Activated T-cell treated with anti-CD3 and anti-CD28 coated beads, Interleukin-2, amount 50 U/mL, for 1 hour (primary cell): ENCODE measurements at places on chromosomes 1 and 21.

- DNase-seq, result no peak
Observed at GRCh38 chr1:9373619-9374018, 80.9 kb downstream of the SPSB1 start.

GRCh38 chr1:244322791-244323521 lies 128.8 kb downstream of the ADSS2 start:
- no peak for DNase-seq

DNA sequence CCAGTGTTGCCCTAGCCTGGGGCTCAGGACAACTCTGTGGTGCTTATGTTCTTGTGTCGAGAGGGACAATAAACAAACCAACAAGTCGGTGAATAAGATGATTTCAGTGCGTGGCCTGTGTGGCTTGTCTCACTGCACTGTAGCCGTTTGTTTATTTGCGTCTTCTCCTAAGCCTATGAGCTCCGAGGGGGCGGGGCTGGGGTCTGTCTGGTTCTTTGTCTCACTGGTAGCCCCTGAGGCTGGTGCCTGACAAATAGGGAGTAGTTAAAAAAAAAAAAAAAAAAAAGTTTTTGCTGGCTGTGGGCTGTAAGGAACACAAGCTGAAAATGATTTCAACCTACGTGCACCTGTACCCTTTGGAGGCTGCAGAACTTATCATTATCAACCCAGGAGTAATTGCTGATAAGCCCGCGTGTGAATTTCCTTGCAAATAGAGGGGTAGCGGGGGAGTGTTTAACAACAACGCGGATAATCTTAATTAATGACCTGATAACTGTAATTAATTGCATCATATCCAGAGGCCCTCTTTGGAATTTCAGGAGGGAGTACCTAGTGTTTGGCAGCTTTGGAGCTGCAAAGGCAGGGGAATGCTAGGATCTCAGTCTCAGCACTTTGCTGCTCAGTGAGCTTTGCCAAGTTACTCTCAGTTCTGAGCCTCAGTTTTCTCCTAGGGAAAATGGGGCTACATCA lies 925 bp upstream of the ARHGEF10L start:
- no peak for DNase-seq

DNA sequence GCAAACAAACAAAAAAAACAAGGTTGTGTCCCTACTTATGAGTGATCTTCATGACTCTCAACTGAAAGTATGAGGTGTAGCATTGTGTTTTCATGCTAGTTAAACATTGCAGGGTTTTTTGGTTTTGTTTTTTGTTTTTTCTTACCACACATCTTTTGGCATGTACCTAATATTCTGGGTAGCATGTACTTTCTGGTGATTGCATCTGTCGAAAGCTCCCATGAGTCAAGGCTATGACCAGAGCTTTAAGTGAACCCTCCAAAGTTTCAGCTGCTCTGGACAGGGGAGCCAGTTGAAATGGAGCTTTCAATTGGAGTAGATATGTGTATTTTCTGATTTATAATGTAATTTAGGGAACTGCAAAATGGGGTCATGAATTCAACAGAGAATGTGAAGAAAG lies 115.5 kb downstream of the KCNK2 start:
- DNase-seq, result no peak

DNA sequence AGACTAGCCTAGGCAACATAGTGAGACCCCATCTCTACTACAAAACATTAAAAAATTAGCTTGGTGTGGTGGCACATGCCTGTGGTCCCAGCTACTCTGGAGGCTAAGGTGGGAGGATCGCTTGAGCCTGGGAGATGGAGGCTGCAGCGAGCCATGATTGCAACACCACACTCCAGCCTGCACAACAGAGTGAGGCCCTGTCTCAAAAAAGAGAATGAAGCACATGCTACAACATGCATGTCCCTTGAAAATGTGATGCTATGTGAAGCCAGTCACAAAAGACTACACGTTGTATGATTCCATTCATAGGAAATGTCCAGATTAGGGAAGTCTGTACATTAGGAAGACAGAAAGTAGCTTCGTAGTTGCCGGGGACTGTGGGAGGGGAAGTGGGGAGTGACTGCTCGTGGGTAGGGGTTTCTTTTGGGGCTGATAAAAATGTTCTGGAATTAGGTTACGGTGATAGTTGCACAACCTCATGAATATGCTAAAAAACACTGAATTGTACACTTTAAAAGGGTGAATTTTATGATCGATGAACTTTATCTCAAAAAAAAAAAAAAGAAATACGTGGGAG lies 202.1 kb downstream of the KAZN start:
- no peak for DNase-seq

DNA sequence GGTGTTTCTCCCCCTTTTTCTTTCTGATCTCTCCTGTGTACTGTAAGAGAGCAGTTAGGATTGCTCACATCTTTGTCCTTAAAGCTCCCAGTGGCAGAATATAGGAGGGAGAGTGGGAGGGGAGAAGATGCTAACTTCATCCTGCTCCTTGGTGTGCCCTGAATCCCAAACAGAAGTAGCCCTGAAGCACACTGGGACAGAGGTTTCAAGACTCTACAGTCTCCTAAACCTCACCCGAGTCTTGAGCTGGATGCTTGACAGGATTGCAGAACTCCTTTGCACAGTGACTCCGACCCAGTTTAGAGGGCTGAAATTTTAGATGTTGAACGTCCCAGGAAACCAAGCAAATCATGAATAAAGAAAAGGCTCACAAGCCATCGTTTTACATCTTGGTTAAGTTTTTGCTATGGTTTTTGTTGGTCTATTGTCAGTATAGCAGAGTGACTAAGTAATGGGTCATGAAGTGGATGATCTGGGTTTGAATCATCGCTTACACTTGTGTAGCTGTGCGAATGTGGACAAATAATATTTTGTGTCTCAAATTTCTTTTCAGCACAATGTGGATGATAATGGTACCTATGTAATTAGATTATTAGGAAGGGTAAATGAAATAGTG lies 37.5 kb downstream of the XCL2 start:
- no peak for DNase-seq

- DNase-seq, result no peak
Observed at GRCh38 chr1:44086692-44087474, 31.7 kb upstream of the KLF17 start.

DNA sequence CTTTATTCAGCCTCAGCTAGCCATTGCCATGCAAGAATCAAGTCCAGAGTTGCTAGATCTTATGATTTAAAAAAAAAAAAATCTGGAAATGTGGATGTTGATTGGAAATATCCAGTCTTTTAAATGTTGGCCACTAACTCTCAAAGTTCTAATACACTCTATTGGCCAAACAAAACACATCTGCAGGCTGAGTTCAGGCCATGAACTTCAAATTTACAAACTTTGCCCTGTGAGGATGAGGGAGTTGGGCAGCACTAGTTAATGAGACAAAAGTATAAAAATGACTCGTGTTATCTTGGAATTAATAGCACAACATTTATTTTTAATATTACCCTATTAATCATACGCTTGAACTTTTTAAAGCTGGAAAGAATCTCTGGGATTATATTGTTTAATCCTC lies 432.3 kb downstream of the PLPP3 start:
- no peak for DNase-seq

GRCh38 chr21:31498985-31499384 lies 154.9 kb upstream of the TIAM1 start:
- DNase-seq, result no peak

GRCh38 chr1:79055856-79056255 lies 49.3 kb upstream of the ADGRL4 start:
- DNase-seq, result no peak

DNA sequence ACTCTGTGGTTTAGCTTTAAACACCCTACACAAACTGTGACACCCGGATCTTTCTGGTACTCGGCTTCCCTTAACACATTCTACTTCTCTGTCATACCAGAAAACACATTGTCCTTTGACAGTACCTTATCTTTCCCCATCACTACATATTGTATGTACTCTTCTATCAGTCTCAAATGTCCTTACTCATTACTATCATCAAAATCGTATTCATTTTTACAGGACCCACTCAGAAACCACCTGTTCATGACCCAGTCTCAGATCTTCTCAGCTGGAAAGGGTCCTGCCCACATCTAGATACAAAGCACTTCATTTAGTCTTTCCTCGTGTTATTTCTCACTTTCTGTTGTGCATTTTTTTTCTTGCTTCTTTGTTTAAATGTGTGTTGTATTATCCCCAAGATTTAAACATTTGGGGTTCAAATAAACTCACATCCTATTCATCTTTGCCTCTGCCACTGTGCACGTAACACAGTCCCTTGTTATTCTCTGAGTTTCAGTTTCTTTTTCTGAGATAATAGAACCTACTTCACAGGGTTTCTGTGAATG lies 27.7 kb downstream of the CD34 start:
- no peak for DNase-seq

GRCh38 chr21:41431788-41432548 lies 5.9 kb downstream of the MX1 start:
- DNase-seq, result no peak

DNA sequence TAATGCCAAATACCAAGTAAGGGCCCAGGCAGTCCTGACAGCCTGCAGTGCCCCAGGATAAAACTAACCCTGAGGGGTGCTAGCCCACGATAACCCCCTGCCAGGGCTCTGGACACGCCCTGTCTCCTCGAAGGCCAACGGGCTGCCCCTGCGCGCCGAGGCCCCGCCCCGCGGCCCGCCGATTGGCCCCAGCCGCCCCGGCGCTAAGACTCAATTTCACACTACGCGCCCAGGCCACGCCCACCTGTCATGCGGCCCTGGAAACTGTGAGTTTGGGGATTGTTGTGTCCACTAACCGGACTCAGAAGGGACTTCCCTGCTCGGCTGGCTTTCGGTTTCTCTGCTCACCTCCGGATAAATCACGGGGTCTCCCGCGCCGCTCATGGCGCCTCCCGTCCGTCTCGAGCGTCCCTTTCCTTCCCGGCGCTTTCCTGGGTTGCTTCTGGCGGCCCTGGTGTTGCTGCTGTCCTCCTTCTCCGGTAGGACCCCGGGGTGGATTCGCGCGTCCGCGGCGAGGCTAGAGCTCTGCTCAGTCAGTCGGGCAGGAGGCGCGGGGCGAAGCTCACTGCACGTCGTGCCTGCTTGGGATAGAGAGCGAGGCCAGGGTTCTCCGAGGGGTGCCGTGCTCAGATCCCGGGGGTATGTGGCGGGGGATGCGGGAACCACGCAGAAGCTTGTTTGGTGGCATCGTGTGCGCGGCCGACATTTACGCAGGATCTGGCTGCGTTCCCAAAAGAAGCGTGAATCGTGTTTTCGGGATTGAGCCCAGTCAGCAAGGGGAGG lies at the start of gene CR1L:
Gene CR1L, plus strand, starts transcription at position 282 of the 783 bp plus-strand sequence. Its CDS starts 101 bp downstream, at position 383.
- peak; percentile 75 for DNase-seq

GRCh38 chr21:35643176-35643575 lies 417.1 kb downstream of the SETD4 start:
- DNase-seq, result no peak

GRCh38 chr1:224759681-224760091 lies 143.6 kb downstream of the CNIH3 start:
- no peak for DNase-seq

- DNase-seq, result no peak
Observed at GRCh38 chr1:47023268-47024140, at the start of gene CYP4X1. Gene CYP4X1, plus strand, starts transcription at chr1:47023669. Its CDS starts 149 bp downstream, at chr1:47023818.

DNA sequence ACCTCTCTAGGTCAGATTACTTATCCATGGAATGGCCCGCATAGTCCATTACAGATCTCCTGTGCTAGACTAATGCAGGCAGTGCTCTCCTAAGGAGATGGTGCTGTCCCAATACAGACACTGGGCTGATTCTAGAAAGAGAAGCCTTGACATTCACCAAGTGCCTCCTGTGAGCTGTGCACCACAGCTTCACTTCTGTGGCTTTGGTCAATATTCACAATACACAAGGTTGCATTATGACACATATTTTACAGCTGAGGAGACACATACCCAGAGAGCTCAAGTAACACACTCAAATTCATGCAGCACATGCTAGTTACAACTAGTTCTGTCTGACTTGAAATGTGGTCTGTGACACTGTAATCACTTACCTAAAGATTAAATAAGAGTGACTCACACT lies 59.4 kb upstream of the LRRC8B start:
- no peak for DNase-seq
